NCI-H510A (cell line): ENCODE measurements at places on chromosomes 2 and 18.

GRCh38 chr2:217225596-217225995 lies 365.7 kb upstream of the TNP1 start:
- no peak for DNase-seq

DNA sequence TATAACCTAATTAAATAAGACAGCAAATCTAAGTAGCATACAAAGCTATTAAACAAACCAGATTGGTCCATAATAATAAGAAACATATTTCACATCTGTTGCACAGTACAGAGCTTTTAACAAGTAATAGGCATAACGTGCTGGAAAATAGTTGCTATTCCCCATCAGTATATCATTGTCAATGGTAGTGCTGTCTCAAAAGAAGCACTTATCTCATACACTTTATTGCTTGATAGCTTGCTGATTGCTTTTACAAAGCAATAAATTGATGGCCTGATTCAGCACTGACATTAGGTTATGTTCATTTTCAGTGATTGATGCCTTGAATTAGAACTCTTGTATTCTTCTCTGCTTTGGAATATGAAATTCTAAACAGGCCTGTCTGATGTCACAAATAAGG lies 641.7 kb downstream of the CBLN2 start:
- DNase-seq = no peak

DNA sequence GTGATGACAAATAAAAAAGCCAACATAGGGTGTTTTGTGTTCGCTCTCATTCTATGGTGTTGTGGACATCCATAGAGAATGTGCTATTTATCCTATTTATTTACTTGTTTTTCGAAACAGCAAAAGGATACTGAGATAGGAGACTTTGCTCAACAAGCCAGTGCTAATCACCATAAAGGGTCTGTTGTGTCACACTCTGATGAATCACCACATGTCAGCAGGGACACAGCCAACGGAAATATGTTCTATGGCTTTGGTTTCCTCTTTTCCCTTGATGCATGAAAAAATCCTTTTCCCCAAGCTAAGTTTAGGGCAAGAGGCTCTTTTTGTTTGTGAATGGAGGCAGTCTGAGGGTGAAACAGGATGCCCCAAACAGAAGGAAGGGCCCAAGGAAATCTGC lies 154.3 kb downstream of the RNF152 start:
- DNase-seq = no peak

- DNase-seq = no peak
These were observed 8.9 kb downstream of the ECEL1 start for GRCh38 chr2:232478571-232479340.

- no peak for DNase-seq
These were observed 301.7 kb downstream of the KCNS3 start for GRCh38 chr2:18180031-18180610.

- peak; percentile 92 for DNase-seq
These were observed 63.1 kb downstream of the RHOB start for GRCh38 chr2:20509770-20510490.

DNA sequence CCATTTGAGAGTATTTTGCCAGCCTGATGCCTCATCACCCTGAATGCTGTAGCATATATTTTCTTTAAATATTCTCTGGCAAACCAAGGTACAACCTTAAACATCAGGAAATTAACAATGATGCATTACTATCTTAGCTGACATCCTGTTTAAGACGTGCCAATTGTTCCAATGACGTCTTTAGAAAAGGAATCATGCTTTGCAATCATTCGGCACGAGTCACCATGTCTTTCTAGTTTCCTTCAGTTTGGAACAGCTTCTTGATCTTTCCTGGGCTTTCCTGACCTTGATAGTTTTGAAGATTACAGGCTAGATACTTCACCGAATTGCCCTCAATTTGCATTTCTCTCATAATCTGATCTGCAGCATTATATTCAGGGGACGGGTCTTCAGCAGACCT lies 88.2 kb upstream of the GLI2 start:
- DNase-seq = no peak

- no peak for DNase-seq
These were observed 412.2 kb downstream of the SPAG16 start for GRCh38 chr2:213696442-213696841.

DNA sequence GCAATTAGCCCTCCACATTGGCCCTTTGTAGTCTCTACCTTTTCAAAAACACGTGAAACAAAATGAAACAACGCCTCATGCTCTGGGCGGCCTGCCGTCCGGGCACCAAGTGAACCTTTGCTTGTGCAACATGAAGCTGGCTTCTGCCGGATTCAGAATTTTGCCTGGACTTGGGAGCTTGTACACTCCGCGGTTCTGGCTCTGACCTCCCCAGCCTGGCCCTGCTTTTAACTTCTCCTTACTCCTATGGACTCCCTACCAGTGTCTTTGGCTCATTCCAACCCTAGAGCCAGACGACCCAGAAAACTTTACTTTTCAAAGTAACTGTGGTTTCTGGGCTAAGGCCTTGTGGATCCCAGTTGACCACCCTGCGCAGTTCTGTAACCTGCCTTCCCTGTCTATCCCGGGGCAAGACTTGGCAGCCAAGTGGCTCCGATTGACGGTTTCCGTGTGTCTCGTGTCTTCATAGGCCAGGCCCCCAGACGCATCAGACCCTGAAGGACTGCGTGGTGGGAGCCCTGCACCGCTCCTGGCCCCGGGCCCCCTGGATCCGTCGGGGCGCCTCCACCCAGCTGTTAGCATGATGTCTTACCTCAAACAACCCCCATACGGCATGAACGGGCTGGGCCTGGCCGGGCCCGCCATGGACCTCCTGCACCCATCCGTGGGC lies 1.9 kb downstream of the OTX1 start:
- no peak for DNase-seq

DNA sequence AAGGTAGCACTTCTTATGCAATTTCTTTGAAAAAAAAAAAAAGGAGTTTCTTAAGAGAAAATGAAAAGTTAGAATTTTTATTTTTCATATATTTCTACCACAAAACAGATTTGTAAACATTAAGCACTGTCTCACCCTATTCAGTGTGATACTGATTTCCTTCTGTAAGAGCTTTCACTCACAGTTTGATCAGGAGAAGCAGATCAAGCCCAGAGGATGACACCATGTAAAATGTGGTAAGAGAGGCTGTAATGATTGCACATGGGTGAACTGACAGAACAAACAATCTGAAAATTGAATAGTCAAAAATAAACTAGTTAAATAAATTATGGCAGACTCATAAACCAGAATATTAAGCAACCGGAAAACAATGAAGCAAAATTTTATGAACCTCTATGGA lies 54.5 kb downstream of the MEMO1 start:
- DNase-seq = no peak

DNA sequence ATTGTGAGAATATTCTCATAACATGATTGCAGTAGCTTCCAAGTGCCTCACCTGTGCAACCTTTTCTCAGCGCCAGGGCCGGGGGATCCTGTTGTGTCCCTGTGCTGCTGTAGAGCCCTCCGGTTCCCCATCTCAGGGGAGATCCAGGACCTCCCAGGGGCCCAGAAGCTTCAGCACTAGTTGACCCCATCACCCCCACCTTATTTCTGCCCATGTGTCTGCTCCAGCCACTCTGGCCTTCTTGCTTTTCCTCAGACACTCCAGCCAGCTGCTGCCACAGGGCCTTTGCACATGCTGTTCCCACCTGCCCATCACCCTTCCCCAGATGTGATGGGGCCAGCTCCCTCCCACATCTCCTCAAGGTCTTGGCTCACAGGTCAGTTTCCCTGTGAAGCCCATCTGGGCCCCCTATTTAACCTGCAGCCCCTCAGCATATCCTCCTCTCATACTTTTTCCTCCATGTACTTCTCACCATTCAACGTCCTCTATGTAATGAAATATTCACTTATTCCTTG lies 226.5 kb downstream of the SEPTIN10 start:
- no peak for DNase-seq

GRCh38 chr2:227219312-227220105 lies 55.1 kb downstream of the COL4A3 start:
- DNase-seq = no peak

GRCh38 chr2:238873841-238874240 lies 26.0 kb downstream of the TWIST2 start:
- DNase-seq = no peak

DNA sequence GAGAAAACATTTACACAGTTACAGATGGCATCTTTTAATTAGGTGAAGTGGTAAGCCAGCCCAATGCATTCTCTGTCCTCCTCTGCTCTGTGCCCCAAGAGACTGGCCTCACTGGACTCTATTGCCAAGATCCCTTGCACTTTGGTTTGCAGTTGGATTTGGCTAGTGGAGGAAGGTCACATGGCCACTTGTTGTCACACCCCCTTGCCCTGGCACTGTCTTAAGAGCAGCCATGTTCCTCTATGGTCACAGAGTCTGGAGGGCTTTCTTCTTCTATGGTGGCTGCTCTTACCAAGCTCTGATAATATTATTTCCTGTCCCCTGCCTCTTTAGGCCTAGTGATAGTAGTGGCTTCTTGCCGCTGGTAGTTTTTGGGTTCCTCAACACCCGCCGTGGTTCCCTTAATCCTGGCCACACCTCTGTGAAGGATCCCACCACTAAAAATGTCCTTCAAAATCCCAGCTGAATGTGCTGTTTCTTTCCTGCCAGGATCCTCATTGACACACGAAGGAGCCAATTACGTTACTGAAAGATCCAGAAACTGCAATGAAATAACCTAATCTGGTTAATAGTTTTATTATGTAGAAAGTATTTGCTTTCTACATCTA lies 111.1 kb downstream of the CDC42EP3 start:
- DNase-seq = no peak

GRCh38 chr2:37683921-37684780 lies 12.7 kb upstream of the CDC42EP3 start:
- DNase-seq = no peak

GRCh38 chr2:43491065-43491639 lies 104.7 kb downstream of the THADA start:
- DNase-seq = no peak

- DNase-seq = no peak
These were observed 62.9 kb downstream of the COBLL1 start for GRCh38 chr2:164778723-164779122.

- DNase-seq = no peak
These were observed 59.3 kb downstream of the CD8B2 start for GRCh38 chr2:106546391-106546990.

DNA sequence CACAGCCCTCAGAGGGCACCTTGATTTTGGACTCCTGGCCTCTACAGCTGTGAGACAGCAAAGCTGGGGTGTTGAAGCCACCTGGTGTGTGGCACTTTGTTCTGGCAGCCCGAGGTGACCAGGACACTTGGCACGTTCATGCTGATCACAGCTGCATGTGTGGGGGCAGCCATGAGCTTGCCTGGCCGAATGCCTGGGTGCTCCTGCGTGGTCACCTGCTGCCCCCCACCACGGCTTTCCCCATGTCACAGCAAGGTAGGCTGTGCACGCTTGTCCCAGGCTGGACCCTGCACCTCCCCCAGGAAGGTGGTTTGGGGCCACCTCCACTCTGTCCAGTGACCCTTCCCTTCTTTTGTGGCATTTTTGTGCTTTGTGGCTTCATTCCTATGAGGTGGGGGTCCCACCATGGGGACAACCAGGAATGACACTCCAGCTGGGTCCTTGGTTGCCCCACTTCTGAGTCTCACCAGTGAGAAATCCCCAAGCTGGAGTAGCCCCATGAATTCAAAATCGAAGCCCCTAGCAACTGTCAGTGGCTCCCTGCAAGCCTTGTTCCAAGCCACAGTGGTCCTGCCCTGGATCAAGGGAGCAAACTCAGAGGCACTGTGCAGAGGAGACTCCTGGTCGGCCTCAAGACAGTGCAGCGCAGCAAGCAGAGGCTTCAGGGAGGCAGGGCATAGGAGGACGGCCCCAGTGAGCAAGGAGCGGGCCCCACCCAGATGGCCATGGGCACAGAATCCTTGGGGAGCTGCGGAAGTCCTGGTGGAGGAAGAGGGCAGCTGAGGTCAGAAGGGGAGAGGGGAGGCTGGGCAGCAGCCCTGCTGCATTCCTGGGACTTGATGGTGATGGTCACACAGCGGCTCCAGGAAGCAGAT lies 121.4 kb upstream of the HS6ST1 start:
- no peak for DNase-seq

DNA sequence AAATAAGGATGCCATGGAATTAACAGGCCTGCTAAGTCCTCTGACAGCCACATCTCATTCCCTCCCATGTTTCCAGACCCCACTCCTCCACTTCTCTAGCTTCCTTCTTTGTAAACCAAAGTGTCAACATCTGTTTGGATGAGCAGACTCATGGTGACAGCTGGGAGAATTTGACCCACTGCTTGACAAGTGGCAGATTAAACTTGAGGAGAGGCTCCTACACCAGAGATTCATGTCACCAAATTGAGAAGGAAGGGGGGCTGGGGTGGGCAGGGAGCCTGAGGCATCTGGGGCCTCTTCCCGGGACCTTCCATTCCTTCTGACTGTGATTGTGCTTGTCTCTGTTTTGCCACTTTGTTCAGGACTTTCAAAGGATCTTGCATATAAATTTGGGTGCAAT lies 41.0 kb upstream of the IGFBP5 start:
- DNase-seq = no peak

- DNase-seq = no peak
These were observed 33.1 kb downstream of the MRPL35 start for GRCh38 chr2:86232373-86232784.

- DNase-seq = no peak
These were observed 41.2 kb downstream of the CYRIA start for GRCh38 chr2:16624436-16624780.

DNA sequence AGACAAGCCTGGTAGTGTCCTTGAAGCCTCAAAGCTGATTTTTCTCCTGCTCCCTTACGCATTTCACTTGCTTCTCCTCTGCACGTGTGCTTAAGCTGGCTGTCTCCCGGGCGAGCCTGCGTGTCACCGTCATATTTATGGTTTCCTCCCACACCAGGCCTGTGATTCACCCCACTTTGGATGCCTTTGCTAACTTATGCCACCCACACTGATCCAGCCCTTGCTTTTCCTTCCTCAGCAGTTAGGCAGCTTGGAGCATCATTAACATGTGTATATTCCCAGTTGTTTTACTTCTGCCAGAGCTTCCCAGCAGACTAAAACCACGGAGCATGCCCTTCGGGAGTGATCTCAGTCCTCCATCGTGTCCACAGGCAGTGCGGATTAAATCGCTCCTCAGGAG lies 2.2 kb downstream of the ST3GAL5 start:
- no peak for DNase-seq

- DNase-seq = no peak
These were observed 465.0 kb downstream of the CCDC85A start for GRCh38 chr2:56648802-56649201.

- DNase-seq = no peak
These were observed 47.0 kb downstream of the SLC9A4 start for GRCh38 chr2:102520009-102520408.

- DNase-seq = no peak
These were observed 272.9 kb downstream of the SLC8A1 start for GRCh38 chr2:40178971-40179370.
